ENCODE measurements at places on chromosomes 3 and 15. TPM values are rescaled to one million over a fixed set of nuclear protein-coding genes. Genes with fewer than 3 reads are reported as not detected.

Gene SPTSSB
- 4.4 TPM for total RNA-seq

Gene TMCO5A
- not detected for total RNA-seq

Gene ADGRG7
- not detected for total RNA-seq

Gene LDHAL6B
- total RNA-seq = not detected

Gene SOX14
- not detected for total RNA-seq

DNA sequence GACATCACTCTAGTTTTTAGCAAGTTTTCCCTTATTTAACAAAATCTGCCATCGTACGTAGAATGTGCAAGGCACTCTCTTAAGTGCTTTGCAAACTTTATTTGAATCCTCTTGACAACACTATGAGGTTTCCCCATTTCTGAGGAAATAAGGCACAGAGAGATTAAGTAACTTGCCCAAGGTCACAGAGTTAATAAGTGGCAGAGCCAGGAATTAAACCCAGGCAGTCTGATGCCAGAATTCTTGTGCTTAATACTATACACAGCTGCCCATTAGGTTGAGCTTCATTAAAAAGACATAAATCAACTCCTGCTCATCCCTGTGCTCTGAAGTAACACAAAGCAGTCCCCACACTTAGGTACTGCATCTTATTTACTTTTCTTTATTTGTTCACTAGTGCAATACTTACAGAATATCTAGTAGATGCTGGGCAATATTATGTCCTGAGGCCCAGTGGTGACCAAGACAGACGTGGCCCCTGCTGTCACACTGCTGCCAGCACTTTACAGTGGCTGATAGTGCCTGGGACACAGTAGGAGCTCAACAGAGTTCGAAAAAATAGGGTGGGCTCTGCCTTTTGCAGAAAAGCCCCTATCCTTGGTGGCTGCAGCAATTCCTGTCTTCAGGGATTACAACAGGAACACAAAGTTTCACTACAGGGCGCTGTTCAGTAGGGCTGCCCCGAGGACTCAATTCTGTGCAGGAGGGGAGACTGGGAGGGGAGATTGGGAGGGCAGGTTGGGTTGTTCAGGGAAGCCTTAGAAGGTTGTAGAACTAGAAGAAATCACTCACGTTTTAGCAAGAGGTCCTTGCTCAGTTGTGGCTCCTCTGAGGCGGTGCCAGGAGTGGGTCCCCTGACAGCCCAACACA lies 138.3 kb upstream of the TPM1 start:
- no peak for DNase-seq

GRCh38 chr3:128549283-128550112 lies 56.5 kb upstream of the GATA2 start:
- DNase-seq = peak; percentile 54

- no peak for DNase-seq
Observed at GRCh38 chr15:65535192-65535591, 4.9 kb downstream of the HACD3 start.

DNA sequence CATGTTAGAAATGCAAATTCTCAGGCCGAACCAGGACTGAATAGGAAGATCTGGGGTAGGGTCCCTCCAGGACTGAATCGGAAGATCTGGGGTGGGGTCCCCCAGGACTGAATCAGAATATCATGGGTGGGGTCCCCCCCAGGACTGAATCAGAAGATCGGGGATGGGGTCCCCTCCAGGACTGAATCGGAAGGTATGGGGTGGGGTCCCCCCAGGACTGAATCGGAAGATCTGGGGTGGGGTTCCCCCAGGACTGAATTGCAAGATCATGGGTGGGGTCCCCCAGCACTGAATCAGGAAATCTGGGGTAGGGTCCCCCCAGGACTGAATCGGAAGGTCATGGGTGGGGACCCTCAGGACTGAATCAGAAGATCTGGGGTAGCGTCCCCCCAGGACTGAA lies 48.2 kb upstream of the TNK2 start:
- DNase-seq = no peak

Measured in tongue (tissue), 3 donors.